Endodermal cell (in vitro differentiated cells): ENCODE measurements at places on chromosomes 2 and 18.

DNA sequence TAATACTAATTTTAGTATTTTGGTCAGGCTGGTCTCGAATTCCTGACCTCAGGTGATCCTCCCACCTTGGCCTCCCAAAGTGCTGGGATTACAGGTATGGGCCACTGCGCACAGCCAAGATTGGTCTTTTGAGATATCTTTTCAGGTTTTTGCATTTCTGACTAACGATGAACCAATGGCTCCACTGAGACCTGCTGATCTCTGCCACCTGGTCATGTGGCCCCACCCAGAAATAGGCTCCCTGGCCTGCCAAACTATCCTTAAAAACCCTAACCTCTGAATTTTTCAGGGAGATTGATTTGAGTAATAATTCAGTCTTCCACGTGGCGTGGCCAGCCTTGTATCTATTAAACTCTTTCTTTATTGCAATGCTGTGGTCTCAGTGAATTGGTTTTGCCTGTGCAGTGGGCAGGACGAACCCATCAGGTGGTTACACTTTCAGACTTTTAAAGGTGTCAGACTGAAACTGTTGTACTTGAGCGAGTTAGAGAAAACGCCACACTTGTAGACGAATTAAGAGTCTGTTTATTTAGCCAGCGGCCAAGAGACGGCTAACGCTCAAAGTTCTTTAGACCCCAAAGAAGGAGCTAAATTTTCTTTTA, 85.8 kb upstream of the MSH6 start:
- DNase-seq, result peak; percentile 61

- no peak for DNase-seq
Observed at GRCh38 chr2:86392873-86393518, 48.2 kb upstream of the KDM3A start.

- DNase-seq, result no peak
Observed at GRCh38 chr2:50722776-50723175, 309.2 kb downstream of the NRXN1 start.

DNA sequence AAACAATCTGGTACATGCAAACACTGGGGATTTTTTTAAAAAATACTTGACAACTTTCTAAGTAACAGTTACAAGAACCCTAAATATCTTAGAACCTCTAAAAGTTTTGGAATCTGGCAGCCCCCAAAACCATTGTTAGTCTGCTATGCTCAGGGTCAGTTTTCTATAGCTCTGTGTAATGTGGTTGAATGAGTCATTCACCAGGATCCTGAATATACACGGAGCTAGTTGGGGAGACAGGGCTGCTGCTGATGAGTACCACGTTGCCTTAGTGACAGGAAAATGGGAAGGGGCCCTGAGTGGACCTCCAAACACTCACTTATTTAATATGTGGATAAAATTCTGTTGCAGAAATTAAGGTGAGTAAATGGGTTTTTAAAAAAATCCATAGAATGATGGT, 36.9 kb upstream of the TANC1 start:
- no peak for DNase-seq

DNA sequence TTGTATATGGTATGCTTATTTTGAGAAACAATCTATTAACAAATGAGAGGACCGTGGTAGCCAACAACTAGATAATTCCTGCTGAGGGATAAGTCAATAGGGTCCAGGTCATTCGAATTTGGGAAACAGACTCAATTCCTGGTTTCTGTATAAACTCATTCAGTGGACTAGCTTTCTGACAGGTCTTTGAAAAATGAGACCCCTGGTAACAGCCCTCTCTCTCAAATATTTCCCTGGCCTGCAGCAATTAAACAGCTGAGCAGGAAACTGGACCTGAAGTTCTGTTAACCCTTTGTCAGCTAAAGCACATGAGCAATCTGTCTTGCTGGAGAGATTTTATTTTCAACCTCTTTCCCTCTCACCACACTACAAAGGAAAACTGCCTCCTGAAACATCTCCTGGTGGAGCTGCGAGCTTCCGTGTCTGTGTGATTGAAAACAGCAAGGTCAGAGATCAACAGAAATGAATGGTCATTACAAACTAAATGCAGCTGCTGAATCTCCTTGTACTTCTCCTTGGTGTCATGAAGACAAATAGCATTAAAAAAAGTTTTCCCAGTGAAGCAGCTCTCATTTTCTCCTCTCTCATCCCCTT, 70.3 kb upstream of the CCDC85A start:
- no peak for DNase-seq

DNA sequence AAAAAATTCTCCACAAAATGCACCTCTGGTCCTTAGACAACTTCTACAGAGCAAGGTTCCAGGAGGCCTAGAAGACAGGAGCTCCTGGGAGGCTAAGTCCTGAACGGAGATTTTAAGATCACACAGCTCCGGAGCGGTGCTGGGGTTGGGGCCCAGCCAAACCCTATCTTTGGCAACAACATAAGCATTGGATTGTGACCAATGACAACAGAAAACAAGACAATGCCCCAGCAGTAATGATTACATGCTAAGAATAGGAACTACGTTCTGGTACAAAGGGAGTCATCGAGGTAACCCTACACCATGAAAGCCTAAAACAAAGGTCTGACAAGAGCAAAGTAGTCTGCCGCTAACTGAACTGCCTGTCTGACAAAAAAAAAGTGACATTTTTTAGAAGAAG, 171.2 kb downstream of the CMPK2 start:
- no peak for DNase-seq
